Upper lobe of right lung (tissue), 1 donor: ENCODE measurements at places on chromosomes 5 and 9. TPM values are rescaled to one million over a fixed set of nuclear protein-coding genes. Genes with fewer than 3 reads are reported as not detected.

DNA sequence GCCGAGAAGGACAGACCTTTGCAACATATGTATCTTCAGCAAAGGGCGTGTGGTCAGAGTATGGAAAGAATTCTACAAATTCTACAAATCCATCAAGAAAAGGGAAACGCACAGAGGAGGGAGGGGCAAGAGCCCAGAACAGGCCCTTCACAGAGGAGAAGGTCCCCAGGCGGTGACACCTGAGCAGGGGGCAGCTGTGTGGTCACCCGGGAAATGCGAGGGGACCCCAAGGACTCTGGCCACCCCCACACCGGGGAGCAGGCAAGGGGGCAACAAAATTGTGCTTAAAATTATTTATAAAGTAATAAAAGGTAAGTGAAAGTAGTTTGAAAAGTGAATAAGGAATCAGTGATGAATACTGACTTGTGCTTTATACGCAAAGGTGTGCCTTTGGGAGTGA lies 17.6 kb downstream of the NACC2 start:
- DNase-seq, result no peak

GRCh38 chr5:138408023-138408422 lies 30.8 kb upstream of the REEP2 start:
- no peak for DNase-seq

- DNase-seq, result no peak
These were observed 6.5 kb downstream of the TMEM161B start for GRCh38 chr5:88262116-88262515.

SHROOM1 gene
- 24.2 TPM for total RNA-seq

DNA sequence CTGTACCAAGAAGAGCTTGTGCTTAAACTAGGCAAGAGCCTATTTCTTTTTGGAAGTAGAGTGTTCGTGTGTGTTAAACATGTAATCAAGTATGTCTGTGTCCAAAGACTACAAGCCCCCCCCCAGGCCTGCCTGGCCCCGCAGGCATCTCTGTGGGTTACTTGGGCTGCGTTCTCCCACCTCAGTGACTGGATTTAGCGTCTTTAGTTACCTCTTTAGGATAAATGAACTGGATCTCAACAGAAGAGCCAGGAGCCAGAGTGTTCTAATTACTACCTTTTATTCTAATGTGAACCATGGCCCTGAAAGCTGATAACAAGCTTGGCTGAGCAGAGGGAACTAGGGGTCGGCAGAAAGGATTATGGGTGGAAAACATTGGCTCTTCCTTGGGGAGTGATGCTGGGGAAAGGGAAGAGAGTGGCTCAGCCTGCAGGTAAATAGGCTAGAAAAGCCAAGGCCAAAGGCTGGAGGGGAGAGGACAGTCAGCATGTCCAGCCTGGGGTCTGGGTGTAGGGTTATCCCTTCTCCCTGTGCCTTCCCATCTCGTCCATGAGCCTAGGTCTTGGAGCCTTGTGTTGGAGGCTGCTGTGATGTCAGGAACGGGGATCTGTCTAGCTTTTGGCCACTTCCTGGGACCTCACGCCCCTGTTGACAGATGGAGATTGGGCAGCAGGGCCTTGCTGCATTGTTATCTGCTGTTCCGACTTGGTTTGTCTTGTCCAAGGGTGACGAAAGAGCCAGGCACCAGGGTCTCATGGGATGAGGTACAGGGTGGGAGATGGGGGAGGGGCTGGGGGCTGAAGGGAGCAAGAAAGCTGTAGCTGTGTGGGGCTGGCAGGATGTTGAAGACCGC lies 11.1 kb downstream of the CD74 start:
- DNase-seq, result no peak

ZFP37 gene
- 2.4 TPM for total RNA-seq

DNA sequence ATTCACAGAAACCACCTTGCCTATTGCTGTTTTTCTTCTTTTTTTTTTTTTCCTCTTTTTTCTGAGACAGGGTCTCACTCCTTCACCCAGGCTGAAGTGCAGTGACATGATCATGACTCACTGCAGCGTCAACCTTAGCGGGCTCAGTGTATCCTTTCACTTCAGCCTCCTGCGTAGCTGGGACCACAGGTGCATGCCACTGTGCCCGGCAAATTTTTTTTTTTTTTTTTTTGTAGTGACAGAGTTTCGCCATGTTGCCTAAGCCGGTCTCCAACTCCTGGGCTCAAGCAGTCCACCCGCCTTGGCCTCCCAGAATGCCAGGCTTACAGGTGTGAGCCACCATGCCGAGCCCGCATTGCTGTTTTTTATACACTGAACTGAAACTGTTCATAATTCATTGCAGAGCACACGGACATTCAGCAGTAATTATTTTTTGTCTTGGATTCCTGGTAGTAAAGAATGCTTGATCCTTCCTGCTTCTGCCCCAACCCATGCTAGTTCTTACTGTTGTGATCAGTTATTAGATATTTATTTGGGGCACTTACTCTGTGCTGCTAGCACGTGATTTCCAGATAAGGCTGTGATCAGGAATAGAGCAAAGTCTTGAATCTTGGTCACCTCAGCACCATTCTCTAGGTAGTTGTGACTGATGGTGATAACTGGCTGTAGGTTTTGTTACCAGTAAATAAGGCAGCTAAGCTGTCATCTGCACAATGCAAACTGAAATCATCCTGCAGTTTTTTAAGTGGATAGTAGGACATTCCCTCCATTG lies 14.0 kb downstream of the MAP3K1 start:
- no peak for DNase-seq

- no peak for DNase-seq
These were observed 78.7 kb downstream of the SLC25A46 start for GRCh38 chr5:110817459-110817858.

DNA sequence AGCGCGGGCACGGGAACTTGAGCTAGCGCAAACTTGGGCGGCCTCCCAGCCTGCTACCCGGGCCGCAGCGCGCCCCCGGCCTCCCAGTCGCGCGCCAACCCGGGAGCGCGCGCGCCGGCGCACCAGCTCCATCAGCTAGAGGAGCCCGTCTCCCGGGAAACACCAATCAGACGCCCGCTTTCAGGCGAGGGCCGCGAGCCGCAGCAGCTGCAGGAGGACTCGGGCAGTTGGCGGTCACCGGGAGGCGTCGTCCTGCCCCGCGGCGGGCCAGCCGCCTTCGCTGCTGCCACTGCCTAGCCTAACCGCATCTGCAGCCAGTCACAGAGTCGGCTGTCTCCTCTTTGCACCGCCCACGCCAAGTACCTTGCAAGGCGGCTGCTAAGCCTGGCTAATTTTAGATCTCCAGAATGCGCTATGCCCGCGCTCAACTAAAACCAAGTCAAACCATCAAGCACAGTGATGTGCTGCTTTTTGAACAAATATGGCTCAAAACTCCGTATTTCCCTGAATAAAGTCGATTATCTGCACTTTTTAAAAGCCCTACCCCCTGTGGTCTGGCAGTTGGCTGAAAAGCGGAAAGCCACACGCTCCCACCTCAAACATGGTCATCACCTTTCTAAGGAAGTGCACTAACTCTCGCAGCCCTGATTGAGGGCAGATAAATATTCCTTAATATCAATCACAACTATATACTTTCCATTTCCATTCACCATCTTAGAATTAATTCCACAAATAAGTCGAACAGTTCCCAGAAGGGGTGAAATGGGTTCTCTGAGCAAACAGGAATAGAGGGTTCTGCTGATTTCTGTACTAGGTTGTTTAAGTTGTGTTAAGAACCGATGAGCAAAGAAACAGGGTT lies 221.8 kb downstream of the MEF2C start:
- peak; percentile 67 for DNase-seq

COL23A1 gene
- total RNA-seq, result 2.0 TPM

DNA sequence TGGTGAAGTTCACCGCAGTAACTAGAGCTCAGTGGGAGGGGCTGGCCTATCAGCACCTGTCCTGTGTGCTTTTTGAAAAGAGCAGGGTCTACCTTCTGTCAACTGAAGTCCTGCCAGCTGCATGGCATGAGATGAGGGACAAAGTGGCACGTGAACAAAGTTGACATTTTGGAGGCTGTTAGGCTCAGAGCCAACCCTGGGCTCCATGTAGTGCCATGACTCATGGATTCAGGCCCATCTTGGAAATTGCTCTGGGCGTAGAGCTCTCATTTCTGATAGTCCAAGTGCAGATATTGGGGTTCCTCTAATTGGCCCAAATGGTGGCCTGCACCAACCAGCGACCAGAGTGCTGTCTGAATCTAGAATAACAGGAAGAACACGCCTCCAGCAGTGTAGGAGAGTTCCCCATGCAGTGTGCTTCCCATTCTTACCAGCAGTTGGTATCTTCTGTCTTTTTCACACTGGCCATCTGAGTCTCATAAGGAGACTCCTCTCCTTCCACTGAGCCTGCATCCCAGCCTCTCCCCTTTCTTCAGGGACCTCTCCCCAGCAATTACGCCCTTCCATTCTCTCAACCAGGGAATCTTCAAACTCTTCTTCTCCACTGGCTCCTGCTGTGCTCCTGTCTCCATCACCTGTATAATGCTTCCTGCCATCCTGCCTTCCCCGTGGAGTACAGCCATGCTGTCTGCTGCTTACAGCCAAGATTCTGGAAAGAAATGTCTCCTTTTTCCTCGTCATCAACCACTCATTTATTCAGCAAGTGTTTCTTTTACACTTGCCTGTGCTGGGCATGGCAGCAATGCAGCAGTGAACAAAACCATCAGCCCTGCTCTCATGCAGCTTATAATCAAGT lies 30.4 kb downstream of the IRF1 start:
- DNase-seq, result no peak

DNA sequence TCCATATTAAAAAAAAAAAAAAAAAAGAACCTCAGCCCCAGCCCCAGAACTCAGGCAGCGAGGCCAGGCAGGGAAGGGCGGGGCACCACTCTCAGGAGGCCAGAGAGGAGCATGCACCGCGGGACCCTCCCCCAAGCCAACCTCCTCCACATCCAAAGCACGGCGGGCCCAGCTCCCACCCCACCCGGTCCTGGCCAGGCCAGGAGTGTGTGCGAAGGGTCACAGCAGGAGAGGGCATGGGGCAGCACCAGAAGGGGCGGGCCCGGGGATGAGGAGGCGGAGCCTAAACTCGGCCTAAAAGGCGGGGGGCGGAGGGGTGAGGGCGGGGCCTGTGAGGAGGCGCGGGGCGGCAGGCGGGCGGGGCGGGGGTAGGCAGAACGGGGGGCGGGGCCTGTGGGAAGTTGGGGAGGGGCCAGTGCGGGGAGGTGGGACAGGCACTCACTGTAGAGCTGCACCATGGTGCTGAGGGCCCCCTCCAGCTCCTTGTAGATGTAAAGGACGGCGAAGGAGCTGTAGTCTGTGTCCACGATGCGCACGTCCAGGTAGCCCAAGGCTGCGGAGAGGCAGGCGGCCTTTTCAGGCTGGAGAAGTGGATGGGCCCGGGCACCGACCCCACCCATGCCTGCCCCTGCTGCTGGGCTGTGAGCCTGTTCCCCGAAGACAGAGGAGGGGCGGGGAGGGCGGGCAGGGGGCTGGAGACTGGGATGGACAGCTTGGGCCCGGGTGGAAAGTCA lies 1.2 kb downstream of the LCN15 start:
- peak; percentile 79 for DNase-seq

- no peak for DNase-seq
These were observed 35.6 kb downstream of the S1PR3 start for GRCh38 chr9:89026876-89027275.

SCGB3A2 gene
- total RNA-seq, result 186 TPM

DNA sequence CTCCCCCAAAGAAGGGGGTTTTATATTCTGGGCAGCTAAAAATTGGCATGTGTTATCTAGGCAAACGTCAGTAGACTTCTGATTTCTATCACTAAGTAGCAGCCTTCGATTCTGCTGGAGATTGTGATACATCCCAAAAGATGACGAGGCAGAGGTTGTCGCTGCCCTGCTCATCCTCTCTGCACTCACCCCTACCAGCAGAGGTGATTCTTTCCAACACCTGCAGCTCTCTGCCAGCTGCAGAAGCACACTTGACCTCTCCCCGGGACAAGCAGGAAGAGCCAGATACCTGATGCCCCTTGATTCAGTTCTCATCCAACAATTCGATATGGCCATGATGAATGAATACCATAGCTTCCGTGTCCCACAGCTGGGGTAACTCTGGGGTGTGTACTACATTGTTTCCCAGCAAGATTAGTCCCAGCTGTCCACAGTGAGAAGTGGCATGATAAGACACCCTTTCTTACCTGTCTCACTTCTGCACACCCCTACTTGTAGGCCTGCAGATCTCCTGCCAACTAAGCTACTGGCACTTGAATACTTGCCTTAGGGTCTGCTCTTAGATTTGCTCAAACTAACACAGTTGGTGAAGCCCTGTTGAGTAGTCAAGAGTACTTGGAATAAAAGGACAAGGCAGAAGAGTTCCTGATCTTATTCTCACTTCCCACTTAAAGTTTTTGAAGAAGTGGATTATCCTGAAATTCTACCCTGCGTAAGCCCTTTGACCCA lies 37.6 kb upstream of the SMAD5 start:
- no peak for DNase-seq

DNA sequence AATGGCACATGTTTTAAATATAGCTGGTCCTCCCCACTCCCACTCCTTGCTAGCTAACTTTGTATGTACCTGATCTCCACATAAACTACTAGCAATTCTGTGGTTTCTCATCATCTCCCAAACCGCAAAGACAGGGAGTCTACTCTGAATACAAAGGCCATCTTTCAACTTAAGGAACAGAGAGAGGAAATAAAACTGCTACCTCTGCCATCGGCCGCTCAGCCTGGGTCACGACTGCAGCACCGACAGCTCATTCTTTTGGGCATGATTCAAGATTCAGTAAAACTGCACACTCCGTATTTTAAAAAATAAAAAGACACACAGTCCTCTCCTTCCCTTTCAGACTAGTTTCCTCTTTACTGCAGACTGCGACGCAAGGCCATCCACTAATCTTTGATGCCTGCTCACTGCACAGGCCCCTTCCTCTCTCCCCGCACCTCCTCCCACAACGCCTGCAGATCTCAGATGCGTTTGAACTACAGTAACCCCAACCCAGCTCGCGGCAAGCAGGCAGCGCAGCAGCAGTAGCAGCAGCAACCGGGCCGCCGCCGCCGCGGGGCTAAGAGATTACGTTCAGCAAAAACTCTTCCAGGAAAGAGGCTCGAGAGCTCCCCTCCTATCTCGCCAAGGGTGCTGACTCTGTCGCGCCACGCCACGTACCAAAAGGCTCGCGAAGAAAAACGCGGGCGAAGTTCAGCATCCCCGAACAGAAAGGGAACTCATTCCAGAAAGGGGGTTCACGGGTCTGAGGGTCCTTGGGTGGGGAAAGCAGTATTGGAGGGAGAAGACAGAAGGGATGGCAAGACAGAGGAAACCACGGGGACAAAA lies 1.5 kb downstream of the RNF145 start:
- DNase-seq, result peak; percentile 88

DNA sequence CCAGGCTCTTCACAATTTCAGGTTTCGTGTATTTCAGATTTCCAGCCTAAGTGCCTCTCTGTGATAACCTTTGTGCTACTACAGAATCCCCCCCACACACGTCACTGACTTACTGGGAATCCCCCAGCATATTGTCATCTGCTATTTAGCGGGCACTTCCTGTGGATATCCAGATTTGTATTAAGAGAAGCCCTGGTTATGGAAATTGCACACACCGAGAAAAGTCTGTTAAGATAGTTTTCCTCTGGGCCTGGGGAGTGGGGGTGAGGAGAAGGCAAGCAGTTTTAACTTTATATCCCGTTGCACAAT lies 269.9 kb downstream of the MED10 start:
- no peak for DNase-seq

DNA sequence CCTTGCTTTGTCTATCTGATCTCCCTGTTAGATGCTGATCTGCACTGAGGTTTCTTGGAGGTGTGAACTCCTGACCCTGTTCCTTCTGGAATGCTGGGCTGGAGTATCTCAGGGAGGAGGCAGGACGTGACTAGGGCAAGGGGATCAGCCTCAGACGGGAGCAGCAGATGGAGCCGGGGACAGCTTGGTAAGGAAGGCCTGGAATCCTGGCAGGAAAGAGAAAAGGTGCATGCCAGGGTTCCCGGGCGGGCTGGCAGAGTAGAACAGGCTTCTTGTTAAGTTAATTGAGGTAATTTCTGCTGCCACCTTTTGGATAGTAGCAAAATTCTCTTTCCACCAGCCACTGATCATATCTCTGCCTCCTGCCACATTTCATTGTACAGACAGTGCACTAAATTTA lies 180.9 kb downstream of the ZNF462 start:
- no peak for DNase-seq
